Fibroblast of lung (primary cell): ENCODE measurements at places on chromosomes 5 and 9. TPM values are rescaled to one million over a fixed set of nuclear protein-coding genes. Genes with fewer than 3 reads are reported as not detected.

TCF7 gene
- 1.0 and 3.1 TPM in 2 replicates for total RNA-seq

PDCD1LG2 gene
- total RNA-seq, result 4.9 and 6.9 TPM in 2 replicates

DRD1 gene
- total RNA-seq, result 2.0 and 2.6 TPM in 2 replicates

PCDHB5 gene
- total RNA-seq, result 1.8 and 2.8 TPM in 2 replicates

ATP10B gene
- not detected in 2 replicates for total RNA-seq

GRCh38 chr9:28464481-28465216, 891.4 kb upstream of the C9orf72 start:
- H3K4me3 ChIP-seq, result no peak overlapping the region
- no peak overlapping the region for H3K27ac ChIP-seq
- H3K4me1 ChIP-seq, result no peaks in the 10 kb centered on the region
- no peaks in the 10 kb centered on the region for H3K27me3 ChIP-seq

DNA sequence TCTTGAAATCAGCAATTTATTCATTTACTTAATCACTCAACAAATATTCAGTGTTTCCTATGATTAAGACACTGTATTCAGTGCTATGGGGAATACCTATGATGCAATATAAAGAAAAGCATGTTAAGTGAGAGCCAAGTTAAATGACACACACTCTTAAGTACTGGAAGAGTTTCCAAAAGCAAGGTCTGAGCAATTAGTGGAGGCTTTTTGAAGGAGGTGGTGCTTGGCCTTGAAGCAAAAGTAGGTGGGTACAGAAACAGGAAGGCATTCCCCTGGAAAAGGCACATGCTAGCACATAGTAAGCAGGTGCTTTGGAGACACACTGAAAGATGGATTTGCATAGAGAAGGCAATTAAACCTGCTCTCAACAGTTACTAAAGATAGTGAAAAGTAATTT, 4.0 kb downstream of the TSLP start:
- peak overlapping the region; percentile 72 for H3K4me3 ChIP-seq
- H3K27me3 ChIP-seq, result no peaks in the 10 kb centered on the region
- peaks cover 2% of the 10 kb centered on the region for H3K36me3 ChIP-seq
- H3K27ac ChIP-seq, result no peak overlapping the region
- H3K4me1 ChIP-seq, result peaks cover 14% of the 10 kb centered on the region

DNA sequence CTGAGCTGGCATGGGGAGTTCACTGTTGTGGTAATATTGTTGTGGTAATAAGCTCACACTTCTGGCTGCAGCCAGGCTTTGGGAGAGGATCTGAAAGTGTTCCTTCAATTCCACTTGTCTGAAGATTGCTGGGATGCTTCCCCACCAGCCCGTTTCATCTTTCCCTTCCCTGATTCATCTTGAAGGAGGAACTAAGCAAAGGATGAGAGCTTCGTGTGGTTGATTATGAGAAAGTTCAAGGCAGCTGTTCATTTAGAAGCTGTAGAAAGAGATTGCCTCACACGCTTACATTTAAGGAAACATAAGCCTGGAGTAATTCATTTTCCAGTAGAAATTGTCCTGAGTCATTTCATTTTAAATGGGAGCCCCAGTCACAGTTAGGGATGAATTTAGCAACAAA, 122.4 kb upstream of the GAS1 start:
- H3K27ac ChIP-seq, result no peak overlapping the region
- DNase-seq, result no peak
- H3K4me1 ChIP-seq, result no peaks in the 10 kb centered on the region

DNA sequence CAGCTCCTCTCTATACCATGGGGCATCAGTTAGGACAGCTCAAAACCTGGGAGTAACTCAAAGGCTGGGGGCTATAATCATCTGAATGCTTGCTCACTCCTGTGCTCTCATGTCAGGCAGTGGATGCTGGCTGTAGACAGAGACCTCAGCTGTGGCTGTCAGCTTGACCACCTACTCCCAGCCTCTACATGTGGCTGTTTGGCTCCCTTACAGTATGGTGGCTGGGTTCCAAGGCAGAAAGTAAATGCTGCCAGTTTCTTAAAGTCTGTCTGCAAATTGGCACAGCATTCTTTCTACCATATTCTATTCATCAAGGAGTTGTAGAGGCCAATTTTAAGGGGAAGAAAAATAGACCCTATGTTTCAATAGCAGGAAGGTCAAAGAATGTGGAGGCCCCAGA, 66.9 kb downstream of the TMC1 start:
- H3K27ac ChIP-seq, result no peak overlapping the region
- DNase-seq, result peak; percentile 54
- no peaks in the 10 kb centered on the region for H3K36me3 ChIP-seq
- no peak overlapping the region for H3K4me3 ChIP-seq

- no peak for DNase-seq
- H3K27ac ChIP-seq, result no peak overlapping the region
- no peaks in the 10 kb centered on the region for H3K4me1 ChIP-seq
Observed at GRCh38 chr9:4742246-4742645, 1.2 kb upstream of the AK3 start.

GRCh38 chr5:53323943-53324642, 156.3 kb upstream of the FST start:
- H3K4me1 ChIP-seq, result peaks cover 2% of the 10 kb centered on the region
- H3K4me3 ChIP-seq, result no peak overlapping the region
- H3K36me3 ChIP-seq, result no peaks in the 10 kb centered on the region

GRCh38 chr5:92836855-92837755, 743.9 kb downstream of the NR2F1-AS1 start:
- no peak overlapping the region for H3K4me3 ChIP-seq
- peak overlapping the region; percentile 46 for H3K27ac ChIP-seq
- no peaks in the 10 kb centered on the region for H3K27me3 ChIP-seq
- H3K36me3 ChIP-seq, result no peaks in the 10 kb centered on the region
- peak; percentile 74 for DNase-seq

DNA sequence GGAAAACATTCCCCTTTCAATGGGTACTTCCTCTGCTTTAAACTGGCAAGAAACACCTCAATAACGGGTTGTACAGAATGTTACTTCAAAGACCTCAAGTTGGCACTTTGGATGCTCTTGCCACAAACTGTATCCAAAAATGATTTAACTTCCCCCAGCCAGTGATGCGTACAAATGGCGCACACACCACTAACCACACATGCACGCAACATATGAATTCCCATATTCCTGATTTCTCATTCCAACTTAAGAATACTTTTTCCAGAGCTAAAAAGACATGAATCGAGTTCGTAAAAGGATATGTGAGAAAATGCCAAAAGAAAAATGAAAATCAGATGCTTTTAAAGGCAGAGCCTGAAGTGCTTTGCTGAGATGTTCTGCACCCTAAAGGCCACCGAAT, 388.0 kb upstream of the PIK3R1 start:
- no peaks in the 10 kb centered on the region for H3K36me3 ChIP-seq
- H3K27me3 ChIP-seq, result no peaks in the 10 kb centered on the region
- H3K4me1 ChIP-seq, result no peaks in the 10 kb centered on the region
- no peak overlapping the region for H3K27ac ChIP-seq
- no peak for DNase-seq
- H3K4me3 ChIP-seq, result no peak overlapping the region

DNA sequence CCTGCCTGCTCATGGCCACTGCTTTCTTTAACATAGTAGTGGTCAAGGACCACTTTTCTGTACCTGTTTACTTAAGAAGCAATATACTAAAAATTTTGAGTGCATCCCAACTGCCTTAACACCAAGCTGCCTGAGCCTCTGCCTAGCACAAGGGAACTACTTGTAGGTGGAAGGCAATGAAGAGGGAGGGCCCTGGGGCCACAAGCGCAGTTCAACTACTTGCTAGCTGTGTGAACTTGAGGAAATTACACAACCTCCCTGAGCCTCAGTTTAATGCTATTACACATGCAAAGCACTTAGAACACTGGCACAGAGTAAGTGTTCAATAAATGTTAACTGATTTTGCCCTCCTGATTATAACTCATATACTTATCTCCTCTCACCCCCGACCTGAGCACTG, 6.3 kb downstream of the ARL15 start:
- DNase-seq, result no peak
- no peak overlapping the region for H3K27ac ChIP-seq
- no peaks in the 10 kb centered on the region for H3K36me3 ChIP-seq

- H3K4me1 ChIP-seq, result peaks cover 4% of the 10 kb centered on the region
- peak overlapping the region; percentile 62 for H3K27ac ChIP-seq
- H3K4me3 ChIP-seq, result no peak overlapping the region
- no peaks in the 10 kb centered on the region for H3K27me3 ChIP-seq
- no peak for DNase-seq
- peaks cover 6% of the 10 kb centered on the region for H3K36me3 ChIP-seq
Observed at GRCh38 chr5:172943906-172944305, 15.3 kb upstream of the RPL26L1 start.

DNA sequence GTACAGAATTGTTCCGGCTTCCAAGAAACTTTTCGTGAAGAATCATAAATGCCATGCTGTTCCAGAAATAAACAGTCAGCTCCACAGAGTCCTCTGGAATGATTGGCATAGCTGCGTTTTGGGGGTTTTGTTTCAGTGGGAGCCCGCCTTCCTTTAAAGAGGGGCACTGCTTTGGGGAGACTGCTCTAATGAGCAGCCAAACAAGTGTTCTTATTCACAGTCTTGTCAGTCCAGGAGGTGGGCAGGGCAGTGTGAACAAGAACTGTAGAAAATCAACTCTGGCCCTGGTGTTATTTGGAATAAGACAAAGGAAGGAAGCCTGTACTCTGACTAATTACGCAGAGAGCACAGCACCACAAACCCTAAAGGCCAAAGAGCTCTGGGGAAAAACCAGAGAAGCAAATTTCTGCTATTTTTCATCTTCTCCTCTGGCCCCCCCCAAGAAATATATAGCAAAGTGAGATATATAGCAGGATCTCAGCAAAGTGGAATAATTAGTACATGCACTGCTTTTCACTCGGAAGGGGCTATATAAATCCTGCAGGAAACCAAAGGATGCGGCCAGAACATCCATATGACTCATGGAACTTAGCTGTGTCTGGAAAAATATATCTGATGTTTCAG, 92.9 kb downstream of the GLDC start:
- no peak overlapping the region for H3K27ac ChIP-seq
- H3K36me3 ChIP-seq, result no peaks in the 10 kb centered on the region
- peak; percentile 69 for DNase-seq
- H3K27me3 ChIP-seq, result no peaks in the 10 kb centered on the region
- peaks cover 9% of the 10 kb centered on the region for H3K4me1 ChIP-seq
- H3K4me3 ChIP-seq, result no peak overlapping the region
